ENCODE measurements at places on chromosomes 13 and 19. TPM values are rescaled to one million over a fixed set of nuclear protein-coding genes. Genes with fewer than 3 reads are reported as not detected.

The ZNF444 gene
- 42.8 TPM for total RNA-seq

The KLF1 gene
- total RNA-seq = not detected

The KLK2 gene
- not detected for total RNA-seq

The ADGRE3 gene
- total RNA-seq = not detected

The CLEC17A gene
- total RNA-seq = not detected

The ANKLE1 gene
- 5.1 TPM for total RNA-seq

The ZNF724 gene
- 6.1 TPM for total RNA-seq

The FGF9 gene
- 6.5 TPM for total RNA-seq

The RANBP3 gene
- total RNA-seq = 94.9 TPM

GRCh38 chr19:56155124-56155687 is 14.1 kb downstream of the ZNF444 start:
- no peaks in the 10 kb centered on the region for H3K27me3 ChIP-seq
- H3K4me1 ChIP-seq = no peaks in the 10 kb centered on the region
- peaks cover 17% of the 10 kb centered on the region for H3K36me3 ChIP-seq
- no peak for DNase-seq
- no peak overlapping the region for H3K4me3 ChIP-seq

- no peak overlapping the region for H3K4me3 ChIP-seq
- no peaks in the 10 kb centered on the region for H3K36me3 ChIP-seq
- H3K27me3 ChIP-seq = no peaks in the 10 kb centered on the region
- no peaks in the 10 kb centered on the region for H3K4me1 ChIP-seq
- DNase-seq = no peak
These were observed 5.7 kb downstream of the FPR3 start for GRCh38 chr19:51800473-51801244.

GRCh38 chr13:100552755-100553154 is 35.8 kb downstream of the GGACT start:
- H3K36me3 ChIP-seq = no peaks in the 10 kb centered on the region
- H3K4me1 ChIP-seq = no peaks in the 10 kb centered on the region
- H3K27me3 ChIP-seq = no peaks in the 10 kb centered on the region
- no peak for DNase-seq
- no peak overlapping the region for H3K4me3 ChIP-seq
- no peak overlapping the region for H3K27ac ChIP-seq

DNA sequence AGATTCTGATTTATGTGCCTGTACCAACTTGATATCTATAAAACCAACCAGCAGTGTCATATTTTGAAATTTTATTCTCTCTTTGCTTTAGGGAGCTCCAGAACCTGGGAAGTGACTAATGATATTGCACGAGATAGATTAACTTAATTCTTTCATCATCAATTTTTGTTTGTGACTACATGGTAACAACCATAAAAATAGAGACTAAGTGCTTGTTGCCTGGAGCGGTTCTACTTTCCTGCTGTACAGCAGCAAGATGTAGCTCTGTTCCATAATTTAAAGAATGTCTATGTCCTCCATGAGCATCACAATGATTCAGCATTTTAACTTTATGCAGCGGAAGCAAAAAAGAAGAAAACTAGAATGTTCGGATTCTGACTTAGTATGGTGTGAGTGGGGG is 275.6 kb downstream of the KLF5 start:
- H3K27me3 ChIP-seq = no peaks in the 10 kb centered on the region
- H3K36me3 ChIP-seq = no peaks in the 10 kb centered on the region
- H3K4me3 ChIP-seq = no peak overlapping the region
- no peak for DNase-seq
- H3K27ac ChIP-seq = no peak overlapping the region
- H3K4me1 ChIP-seq = no peaks in the 10 kb centered on the region

DNA sequence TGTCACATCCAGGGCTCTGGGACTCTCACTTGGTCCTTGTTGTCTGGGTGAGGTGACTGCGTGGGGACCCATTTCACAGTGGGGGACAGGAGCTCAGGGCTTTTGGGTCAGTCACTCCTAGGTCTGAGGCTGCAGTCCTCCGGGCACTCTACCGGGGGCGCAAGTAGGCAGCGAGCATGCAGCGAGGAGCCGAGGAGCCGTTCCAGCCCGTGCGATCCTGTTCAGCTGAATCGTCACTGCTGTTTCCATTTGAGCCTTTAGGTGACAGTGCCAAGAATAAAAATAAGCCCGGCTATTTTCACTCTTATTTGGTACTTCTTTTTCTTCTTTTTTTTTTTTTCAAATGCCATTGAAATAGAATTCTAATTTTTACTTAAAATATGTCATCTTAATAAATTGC is 126.5 kb downstream of the ZNF536 start:
- H3K27ac ChIP-seq = no peak overlapping the region
- no peak overlapping the region for H3K4me3 ChIP-seq
- H3K27me3 ChIP-seq = no peaks in the 10 kb centered on the region
- no peak for DNase-seq
- no peaks in the 10 kb centered on the region for H3K36me3 ChIP-seq
- no peaks in the 10 kb centered on the region for H3K4me1 ChIP-seq

DNA sequence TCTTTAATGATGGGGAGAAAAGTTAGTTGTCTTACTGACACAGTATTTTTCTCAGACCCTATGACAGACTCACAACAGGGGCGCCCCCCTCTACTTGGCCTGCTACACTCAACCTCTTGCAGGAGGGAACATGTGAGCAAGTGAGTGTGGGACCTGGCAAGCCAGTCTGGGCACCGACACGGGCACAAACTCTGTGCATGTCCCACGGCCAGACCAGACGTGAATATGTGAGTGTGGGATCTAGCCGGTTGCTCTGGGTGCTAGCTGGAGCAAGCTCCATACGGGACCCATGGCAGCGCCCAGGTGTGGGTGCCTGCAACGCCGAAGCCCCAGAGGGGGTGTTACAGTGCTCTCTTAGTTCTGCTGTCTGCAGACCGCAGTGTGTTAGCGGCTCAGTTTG is 1437.3 kb upstream of the MIR17HG start:
- no peaks in the 10 kb centered on the region for H3K36me3 ChIP-seq
- H3K27ac ChIP-seq = no peak overlapping the region
- H3K4me1 ChIP-seq = no peaks in the 10 kb centered on the region
- no peak for DNase-seq

DNA sequence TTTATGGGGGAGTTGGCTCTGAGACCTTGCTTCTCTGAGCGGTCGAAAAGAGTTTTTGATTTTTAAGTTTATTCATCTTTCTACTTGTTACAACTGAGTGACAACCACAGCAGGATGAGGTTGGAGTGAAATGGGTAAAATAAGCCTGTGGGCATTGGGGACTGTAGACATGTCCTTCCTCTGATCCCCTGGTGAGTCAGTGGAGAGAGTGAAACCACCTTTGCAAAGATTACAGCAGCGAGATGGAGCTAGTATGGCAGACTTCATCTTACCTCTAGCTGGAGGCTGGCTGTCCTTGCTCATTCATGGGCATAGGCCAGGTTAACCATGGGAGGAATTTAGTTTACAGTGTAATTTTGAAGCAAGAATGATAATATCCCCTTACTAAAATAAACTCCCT is 30.9 kb upstream of the PSG9 start:
- H3K4me1 ChIP-seq = no peaks in the 10 kb centered on the region
- no peak for DNase-seq
- no peaks in the 10 kb centered on the region for H3K27me3 ChIP-seq
- no peaks in the 10 kb centered on the region for H3K36me3 ChIP-seq
- H3K27ac ChIP-seq = no peak overlapping the region
- no peak overlapping the region for H3K4me3 ChIP-seq

DNA sequence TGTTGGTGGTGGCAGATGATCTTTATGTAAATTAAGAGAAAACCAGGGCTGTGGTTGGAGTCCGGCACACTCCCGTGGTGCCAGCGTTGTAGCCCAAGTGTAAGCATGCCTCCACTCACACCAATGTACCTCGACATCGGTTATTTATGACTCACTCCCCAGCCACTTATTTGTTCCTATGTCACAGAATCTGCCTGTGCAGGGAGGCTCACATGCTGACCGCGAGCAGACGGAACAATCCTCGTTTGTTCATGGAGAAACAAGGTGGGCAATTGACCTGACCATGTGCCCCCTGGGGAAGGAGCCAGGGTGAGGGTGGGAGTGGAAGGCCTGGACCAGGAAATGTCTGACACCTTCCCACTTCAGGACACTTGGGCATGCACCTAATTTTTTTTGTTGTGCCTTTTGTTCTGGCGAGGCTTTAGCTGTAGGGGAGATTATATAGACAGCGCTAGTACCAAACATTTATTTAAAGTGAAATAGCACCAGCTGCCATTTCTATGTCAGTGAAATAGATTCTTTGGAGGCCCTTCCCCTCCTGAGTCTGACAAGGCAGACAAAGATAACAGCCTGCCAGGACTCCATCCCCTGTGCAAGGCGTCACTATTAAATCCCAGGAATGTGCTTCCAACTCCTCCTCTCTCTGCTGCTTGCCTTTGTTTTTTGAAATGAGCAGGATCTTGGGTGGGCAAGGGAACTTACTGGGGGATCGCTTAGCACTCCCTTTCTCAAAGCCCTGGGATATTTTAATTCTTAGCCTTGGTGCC is 394.2 kb downstream of the FGF9 start:
- no peak for DNase-seq
- H3K4me3 ChIP-seq = no peak overlapping the region
- peaks cover 65% of the 10 kb centered on the region for H3K4me1 ChIP-seq
- no peaks in the 10 kb centered on the region for H3K36me3 ChIP-seq

DNA sequence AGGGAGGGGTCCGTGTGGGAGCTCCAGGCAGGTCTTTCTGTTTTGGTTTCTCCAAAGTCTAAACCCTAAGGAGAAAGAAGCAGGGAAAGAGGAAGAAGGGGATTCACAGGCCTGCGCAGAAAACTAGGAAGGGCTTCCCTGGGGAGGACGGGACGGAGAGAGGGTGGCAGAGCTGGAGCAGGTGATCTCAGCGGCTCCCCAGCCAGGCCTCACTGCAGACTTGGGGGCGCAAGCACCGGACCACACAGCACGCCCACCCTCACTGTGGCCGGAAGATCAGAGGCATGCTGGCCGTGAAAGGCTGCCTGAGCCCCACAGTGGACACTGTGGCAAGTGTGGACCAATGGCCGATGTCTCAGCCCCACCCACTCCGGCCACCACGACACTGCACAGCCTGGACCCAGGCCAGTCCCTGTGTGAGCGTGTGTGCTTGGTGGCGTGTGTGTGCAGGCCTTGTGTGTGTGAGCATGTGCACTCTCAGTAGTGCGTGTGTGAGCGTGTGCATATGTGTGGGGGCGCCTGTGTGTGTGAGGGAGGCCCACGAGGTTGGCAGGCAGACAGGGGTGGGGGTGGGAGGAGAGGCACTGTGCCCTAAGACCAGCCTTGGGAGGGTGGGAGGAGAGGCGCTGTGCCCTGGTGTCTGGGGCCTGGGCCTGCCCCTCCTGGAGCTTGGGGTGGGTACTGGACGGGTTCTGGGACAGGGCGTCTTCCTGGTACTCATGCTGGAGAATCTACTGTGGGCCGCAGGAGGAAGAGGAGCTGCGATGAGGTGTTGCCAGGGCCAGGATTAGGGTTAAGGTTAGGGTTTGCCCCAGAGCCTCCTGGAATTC is 15.4 kb upstream of the TMEM255B start:
- DNase-seq = no peak
- H3K36me3 ChIP-seq = no peaks in the 10 kb centered on the region
- H3K27me3 ChIP-seq = peaks cover 10% of the 10 kb centered on the region
- peaks cover 26% of the 10 kb centered on the region for H3K4me1 ChIP-seq
- H3K27ac ChIP-seq = no peak overlapping the region

GRCh38 chr19:38684078-38684861 is 36.8 kb downstream of the ACTN4 start:
- H3K36me3 ChIP-seq = no peaks in the 10 kb centered on the region
- no peaks in the 10 kb centered on the region for H3K27me3 ChIP-seq
- no peak overlapping the region for H3K4me3 ChIP-seq
- H3K27ac ChIP-seq = peak overlapping the region; percentile 58

GRCh38 chr13:110236431-110236830 is 70.5 kb downstream of the COL4A1 start:
- no peak for DNase-seq
- H3K4me3 ChIP-seq = no peak overlapping the region
- no peaks in the 10 kb centered on the region for H3K36me3 ChIP-seq
- H3K27ac ChIP-seq = no peak overlapping the region
- no peaks in the 10 kb centered on the region for H3K27me3 ChIP-seq

DNA sequence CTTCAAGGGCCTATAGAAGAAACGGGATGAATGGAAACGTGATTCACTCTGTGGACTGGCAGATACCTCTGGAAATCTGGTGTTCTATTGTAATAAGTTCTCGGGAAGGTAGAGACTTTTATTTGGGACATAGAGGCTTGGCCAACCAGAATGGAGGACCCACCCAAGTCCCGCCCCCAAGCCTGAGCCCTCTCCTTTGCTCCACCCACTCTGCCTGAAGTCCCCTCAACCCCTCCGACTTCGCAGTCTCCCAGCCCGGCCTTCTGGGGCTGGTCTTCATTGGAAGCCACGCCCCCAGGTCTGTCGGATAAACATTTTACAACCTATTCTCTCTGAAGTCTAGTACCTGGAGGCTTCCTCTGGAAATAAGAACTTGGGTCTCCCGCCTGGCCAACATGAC is 16.9 kb downstream of the FBXL12 start:
- H3K4me3 ChIP-seq = no peak overlapping the region
- H3K27ac ChIP-seq = no peak overlapping the region
- no peaks in the 10 kb centered on the region for H3K36me3 ChIP-seq
- H3K4me1 ChIP-seq = peaks cover 15% of the 10 kb centered on the region
- no peak for DNase-seq

GRCh38 chr13:85864963-85865530 is 65.8 kb upstream of the SLITRK6 start:
- H3K36me3 ChIP-seq = no peaks in the 10 kb centered on the region
- H3K27me3 ChIP-seq = no peaks in the 10 kb centered on the region
- no peaks in the 10 kb centered on the region for H3K4me1 ChIP-seq

GRCh38 chr19:11964858-11965645 is at the start of gene ZNF763:
Gene ZNF763, plus strand, starts transcription at chr19:11965040. Its CDS starts 169 bp downstream, at chr19:11965209.
- H3K27ac ChIP-seq = peak within 1 kb of the TSS; percentile 91
- no peaks in the 10 kb centered on the region for H3K36me3 ChIP-seq
- no peaks in the 10 kb centered on the region for H3K27me3 ChIP-seq
- H3K4me1 ChIP-seq = peaks cover 21% of the 10 kb centered on the region

GRCh38 chr13:99905224-99905623 is 66.3 kb downstream of the ZIC5 start:
- no peak overlapping the region for H3K27ac ChIP-seq
- no peak overlapping the region for H3K4me3 ChIP-seq
- no peak for DNase-seq
- no peaks in the 10 kb centered on the region for H3K36me3 ChIP-seq
